ENCODE measurements at places on chromosomes 12 and 14.

- peak; percentile 16 for DNase-seq
These were observed 16.6 kb downstream of the FBRSL1 start for GRCh38 chr12:132506328-132507160.

- no peak for DNase-seq
These were observed 10.0 kb upstream of the DDX47 start for GRCh38 chr12:12803186-12803585.

- DNase-seq: no peak
These were observed 27.1 kb upstream of the RNU6-8 start for GRCh38 chr14:32230181-32230580.

GRCh38 chr12:68236421-68237059 is 10.9 kb upstream of the IL26 start:
- no peak for DNase-seq

DNA sequence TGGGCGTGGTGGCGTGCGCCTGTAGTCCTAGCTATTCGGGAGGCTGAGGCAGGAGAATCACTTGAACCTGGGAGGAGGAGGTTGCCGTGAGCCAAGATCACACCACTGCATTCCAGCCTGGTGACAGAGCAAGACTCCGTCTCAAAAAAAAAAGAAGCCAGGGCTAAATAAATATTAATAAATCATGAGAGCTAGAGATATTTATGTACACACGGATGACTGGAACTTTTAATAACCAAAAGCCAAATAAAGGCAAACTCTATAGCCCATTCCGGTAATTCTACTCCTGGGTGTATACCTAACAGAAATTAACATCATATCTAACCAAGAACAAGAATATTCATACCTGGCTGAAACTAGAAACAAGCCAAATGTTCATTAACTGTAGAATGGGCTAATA is 7.7 kb upstream of the TRAFD1 start:
- no peak for DNase-seq

DNA sequence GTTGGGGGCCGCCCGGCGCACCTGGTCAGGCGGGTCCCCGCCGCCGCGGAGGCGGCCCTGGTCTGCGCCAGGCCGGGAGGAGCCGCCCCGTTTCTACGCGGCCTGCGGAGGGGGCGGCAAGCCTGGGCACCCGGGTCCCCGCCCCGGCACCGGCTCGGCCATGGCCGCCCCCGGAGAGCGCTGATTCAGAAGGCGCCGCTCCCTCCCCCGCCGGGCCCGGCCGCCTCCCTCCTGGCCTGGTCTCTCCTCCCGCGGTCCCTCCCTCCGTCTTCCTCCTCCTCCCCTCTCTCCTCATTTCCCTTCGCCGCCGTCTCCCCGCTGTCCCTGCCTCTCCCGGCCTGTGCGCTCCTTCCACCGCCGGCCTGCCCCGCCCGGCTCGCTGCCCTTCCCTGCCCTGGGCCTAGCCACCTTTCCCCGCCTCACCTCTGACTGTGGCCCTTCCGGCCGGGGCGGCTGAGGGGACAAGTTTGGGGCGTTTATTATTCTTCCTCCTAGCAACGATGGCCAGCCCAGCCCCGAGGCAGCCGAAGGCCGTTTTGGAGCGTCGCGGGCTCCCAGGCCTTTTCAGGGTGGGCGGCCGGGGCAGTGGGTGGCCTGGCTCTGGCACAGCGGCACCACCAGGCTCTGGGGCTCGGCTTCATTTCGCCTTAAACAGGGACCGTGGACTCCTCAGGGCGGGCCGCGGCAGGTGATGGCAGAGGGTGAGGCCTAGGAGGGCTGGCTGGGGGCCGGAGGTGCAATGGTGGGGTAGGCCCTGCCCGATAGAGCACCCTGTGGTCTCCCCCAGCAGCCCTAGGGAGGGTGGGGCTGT is 768 bp downstream of the CEP170B start:
- DNase-seq: no peak

GRCh38 chr12:108852674-108853309 is 4.6 kb downstream of the SSH1 start:
- no peak for DNase-seq

- DNase-seq: no peak
These were observed 12.0 kb downstream of the FBXO21 start for GRCh38 chr12:117178301-117178700.

DNA sequence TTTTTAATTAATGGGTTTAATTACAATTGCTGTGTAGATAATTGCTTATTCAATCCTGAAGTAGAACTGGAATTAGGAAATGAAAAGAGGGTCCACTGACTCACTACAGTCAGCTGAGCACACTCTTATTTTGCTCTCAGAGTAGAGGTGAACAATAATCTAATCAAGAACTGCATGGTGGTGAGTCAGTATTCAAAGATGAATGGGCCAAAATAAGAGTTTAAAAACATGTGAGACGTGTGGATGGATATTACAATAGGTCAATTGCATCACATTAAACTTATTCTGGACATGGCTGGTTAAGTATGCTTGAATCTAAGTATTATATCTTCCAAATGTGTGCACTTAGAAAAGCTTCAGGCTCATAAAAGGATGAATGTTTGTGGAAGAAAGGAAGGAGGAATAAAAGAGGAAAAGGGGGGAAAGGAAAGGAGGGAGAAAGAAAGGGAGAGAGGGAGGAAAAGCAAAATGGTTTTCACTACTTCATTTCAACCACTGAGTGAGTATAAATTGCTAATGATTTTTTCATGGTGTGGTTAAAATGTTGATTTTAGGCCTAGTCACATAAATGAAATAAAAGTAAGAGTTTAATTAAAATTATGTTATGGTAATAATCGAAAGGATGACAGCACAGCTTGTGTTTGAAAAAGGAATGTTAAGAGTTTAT is 27.0 kb upstream of the EEA1 start:
- no peak for DNase-seq

- no peak for DNase-seq
These were observed 19.8 kb downstream of the FLRT2 start for GRCh38 chr14:85549697-85550096.

DNA sequence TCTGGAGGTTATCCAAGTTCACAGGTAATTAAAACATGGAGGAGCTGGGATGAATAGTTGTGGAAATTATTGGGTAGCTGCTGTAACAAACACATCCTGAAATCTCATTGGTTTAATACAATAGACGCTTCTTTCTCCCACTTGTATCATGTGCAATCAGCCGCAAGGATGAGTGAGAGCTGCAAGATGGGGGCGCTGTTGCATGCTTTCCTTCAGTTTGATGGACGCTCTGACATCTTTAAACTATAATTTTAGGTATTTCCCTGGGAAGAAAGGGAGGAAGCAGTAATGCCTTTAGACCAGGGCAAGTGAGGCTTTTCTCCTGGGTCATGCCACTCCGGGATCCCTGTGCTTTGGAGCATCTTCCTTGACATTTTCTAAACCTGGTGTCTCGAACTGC is 178.7 kb downstream of the PAWR start:
- no peak for DNase-seq

DNA sequence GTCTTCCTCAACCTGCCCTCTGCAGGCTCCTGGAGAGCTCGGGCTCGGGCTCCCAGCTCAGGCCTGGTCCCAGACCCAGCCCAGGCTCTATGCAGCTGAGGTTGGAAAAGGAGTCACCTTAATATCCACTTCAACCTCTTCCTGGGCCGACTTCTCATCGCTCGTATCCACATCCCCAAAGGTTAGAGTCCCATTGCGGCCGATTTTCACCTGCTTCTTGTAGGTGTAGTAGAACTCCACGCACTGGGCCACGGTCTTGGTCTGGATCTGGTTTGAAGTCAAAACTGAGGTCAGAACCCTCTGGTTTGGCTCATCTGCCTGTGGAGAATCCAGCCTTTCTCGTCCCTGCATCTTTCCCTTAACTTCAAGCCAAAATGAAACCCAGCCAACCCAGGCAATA is 8.4 kb upstream of the PNMA1 start:
- no peak for DNase-seq

DNA sequence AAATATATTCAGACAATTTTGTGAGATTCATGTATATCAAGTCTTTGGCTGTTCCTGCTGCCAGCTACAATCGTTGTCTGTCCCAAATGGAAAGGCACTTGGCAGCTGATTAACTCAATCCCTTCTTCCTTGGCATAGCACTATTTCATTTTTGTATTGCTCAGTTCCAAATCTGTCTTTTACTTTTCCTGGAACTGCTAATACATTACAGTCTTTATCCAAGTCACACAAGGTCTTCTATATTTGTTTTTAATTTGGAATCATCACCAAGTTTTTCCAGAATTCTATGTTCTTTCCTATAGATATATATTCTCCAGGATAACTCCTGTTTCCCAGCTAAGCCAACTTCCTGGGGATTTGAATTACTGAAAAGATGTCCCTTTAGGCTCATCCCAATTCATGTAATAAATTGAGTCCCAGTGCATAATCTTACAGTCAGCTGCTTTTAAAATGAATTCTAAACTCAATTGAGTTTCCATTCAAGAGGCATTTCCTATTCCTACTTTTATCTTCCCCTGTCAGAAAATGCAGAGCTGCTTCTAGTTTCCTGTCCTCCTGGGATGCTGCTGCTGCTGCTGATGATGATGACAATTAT is 45.9 kb downstream of the DYRK2 start:
- DNase-seq: no peak

- DNase-seq: peak; percentile 80
These were observed 81.8 kb downstream of the EMP1 start for GRCh38 chr12:13278249-13278787.

All from hypothalamus (tissue), 51 donors.